A673 (cell line): ENCODE measurements at places on chromosomes 12 and 14. TPM values are rescaled to one million over a fixed set of nuclear protein-coding genes. Genes with fewer than 3 reads are reported as not detected.

GRCh38 chr14:105840266-105841021, 314.1 kb downstream of the TMEM121 start:
- DNase-seq = no peak

DNA sequence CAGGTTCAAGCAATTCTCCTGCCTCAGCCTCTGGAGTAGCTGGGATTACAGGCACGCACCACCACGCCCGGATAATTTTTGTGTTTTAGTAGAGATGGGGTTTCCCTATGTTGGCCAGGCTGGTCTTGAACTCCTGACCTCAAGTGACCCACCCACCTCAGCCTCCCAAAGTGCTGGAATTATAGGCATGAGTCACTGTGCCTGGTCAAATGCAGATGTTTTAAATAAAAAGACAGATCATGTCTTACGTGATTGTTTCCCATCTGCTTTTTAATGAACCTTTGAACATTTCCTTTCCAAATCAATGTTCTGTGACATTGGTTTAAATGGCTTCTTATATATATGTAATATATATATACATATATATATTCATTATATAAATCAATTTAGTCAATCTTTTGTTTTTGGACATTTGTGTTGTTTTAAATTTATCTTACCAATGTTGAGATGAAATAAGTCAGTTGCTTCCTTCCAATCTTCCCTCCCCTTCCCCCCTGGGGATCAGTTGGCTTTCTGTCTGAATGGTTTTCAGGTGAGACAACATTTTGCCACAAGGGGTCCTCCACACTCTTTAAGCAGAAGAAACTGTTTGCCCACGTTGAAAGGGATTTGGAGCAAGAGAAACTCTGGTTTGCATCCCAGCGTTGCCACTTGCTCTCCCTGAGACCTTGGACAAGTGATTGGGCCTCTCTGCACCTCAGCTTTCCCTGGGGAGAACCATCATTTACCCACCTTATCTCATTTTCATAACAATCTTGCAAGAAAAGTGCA, 47.6 kb upstream of the RBM19 start:
- peak; percentile 37 for DNase-seq

DNA sequence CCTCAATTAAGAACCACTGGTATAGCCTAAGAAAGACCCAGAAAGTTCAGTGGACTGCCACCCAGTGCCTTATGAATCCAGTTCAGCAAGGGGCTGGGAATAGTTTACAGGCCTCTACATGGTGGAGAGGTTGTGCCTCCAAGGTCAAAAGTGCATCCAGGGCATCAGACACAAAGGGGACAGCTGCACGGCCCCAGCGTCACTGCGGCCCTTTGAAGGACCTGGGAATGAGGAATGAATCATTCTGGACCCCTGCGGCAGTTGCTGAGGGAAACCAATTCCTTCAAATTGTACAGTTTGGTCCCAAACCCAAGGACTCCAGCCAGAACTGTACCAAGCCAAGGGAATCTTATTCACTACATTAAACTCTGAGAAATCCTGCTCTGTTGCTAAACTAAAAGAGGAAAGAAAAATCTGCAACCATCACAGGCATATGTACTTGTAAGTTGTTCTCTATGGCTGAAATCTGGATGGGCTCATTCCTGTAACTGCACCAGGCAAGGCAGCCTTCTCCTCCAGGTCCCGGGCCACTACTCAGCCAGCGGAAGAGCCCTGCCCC, 10.9 kb upstream of the NGB start:
- DNase-seq = no peak

DNA sequence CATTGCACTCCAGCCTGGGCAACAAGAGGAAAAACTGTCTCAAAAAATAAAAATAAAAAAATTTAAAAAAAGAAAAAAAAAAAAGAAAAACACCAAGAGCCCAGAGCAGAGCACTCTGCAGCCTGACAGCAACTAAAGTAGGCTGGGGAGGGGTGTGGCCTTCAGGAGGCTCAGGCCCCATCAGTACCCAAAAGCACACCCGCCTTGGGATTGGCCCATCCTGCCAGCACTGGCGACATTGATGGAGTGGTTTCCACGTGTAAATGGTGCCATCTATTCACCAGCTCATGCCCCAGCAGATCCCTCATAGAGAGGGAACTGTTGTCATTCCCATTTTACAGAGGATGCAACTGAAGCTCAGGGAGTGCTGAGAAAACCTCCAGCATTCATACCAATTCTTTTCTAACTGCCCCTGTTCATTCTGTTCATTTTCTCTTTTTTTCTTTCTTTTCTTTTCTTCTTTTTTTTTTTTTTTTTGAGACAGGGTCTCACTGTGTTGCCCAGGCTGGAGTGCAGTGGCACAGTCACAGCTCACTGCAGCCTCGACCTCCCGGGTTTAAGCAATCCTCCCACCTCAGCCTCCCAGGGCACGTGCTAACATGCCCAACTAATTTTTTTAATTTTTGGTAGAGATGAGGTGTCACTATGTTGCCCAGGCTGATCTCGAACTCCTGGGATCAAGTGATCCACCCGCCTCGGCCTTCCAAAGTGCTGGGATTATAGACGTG, 89.3 kb downstream of the IRF2BPL start:
- no peak for DNase-seq

DNA sequence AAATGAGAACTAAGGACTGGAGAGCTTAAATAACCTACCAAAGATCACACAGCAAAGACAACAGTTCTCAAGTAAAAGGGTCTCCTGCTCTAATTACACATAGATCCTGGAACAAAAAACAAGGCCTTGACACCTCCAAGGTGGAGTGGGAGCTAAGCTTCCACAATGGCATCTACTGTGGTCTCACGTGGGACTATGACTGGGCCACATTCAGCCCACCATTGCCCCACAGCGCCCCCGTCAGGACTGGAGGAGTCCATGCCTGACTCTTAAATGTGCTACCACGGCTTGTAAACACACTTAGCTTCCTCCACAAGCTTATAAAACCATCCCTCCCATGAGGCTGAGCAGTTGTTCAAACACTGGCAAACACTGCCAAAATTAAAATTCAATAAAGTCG, 88.5 kb downstream of the GCH1 start:
- peak; percentile 52 for DNase-seq

- DNase-seq = no peak
Observed at GRCh38 chr12:128611736-128612135, 212.0 kb downstream of the SLC15A4 start.

GRCh38 chr12:59651229-59651920, 55.5 kb downstream of the SLC16A7 start:
- no peak for DNase-seq

- DNase-seq = no peak
Observed at GRCh38 chr14:80906946-80907345, 34.6 kb downstream of the CEP128 start.

GRCh38 chr14:71947947-71948500, 15.8 kb downstream of the RGS6 start:
- DNase-seq = no peak

- DNase-seq = no peak
Observed at GRCh38 chr14:72256055-72256454, 323.8 kb downstream of the RGS6 start.

DNA sequence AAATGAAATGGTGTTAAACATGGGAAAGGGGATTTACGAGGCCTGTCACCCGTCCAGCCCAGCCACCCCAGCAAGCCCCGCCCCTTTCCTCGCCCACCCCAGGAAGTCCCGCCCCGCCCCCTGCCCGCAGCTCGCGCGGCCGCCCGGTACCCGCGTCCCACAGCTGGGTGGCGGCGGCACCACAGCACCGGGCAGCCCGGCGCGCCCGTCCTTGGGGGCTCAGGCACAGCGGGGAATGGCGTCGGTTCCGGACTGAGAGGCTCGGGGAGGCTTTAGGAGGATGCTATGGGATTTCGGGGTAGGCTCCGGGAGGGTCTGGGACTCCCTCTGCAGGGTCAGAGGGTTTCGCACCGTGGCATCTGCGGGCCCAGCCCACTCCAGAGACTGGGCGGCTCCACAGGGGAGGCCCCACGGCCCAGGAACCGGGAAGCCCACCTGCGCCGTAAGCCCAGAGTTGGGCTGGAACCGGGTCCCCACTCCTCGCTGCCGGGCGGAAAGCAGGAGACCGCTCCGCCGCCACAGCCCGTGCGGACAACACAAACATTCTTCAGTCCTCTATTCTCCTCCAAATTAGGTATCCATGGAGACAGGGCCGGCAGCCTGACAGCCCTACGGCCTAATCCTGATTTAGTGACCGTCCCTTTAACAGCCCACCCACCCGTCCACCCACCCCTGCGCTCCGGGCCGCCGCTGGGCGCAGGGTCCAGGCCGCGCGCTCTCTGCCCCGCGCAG, 1.4 kb downstream of the FIGNL2 start:
- DNase-seq = peak; percentile 44

DNA sequence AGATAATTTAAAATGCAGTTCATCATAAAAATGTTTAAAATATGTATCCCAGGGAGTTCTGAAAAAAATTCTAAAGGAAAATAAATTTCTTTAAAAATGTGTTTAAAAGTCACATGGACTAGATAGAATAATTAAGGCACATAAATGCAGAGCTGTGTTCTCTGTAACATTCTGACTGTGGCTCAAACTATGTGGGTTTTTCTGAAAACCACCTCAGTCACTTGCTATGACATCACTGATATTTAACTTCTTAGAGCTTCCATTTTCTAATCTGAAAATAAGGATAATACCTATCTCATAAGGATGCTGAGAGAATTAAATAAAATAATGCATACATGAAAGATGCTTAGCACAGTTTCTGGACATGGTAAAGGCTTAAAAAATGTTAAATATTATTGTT, 107.3 kb downstream of the SLC41A2 start:
- DNase-seq = no peak

GRCh38 chr12:56469007-56469930, 891 bp downstream of the SPRYD4 start:
- peak; percentile 15 for DNase-seq

DNA sequence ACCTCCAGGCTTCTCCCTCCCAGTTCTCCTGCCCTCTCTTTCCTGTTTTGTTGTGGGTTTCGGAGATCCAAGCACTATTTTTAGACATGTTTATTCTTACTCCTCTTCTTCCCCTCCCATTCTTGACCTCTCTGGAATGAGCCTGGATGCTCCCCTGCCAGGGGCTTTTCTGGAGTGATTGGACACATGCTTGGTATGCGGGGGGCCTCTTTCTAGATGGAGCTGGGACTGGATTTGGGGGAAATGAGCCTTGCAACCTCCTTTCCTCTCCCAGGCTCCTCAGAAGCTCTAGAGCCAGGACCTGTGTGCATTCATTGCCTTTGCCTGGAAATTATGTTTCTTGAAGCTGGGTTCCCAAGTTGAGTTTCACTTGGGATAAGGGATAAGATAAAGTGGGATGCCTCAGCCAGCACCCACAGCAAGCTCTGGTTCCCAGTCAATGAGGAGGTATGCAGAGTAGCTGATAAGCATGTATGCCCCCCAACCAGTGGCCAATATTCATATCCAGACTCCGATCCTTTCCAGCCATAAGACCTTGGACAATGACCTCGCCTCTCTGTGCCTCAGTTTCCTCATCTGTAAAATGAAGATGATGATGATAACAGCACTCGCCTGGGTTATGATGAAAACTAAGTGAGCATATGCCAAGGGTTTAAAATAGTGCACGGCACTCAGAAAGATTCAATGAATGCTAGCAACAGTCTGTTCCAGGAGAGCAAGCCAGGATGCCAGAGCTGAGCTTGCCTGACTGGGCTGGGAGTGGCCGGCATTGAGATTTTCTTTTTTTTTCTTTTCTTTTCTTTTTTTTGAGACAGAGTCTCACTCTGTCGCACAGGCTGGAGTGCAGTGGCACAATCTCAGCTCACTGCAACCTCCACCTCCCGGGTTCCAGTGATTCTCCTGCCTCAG, 97.8 kb downstream of the SCARB1 start:
- no peak for DNase-seq

DNA sequence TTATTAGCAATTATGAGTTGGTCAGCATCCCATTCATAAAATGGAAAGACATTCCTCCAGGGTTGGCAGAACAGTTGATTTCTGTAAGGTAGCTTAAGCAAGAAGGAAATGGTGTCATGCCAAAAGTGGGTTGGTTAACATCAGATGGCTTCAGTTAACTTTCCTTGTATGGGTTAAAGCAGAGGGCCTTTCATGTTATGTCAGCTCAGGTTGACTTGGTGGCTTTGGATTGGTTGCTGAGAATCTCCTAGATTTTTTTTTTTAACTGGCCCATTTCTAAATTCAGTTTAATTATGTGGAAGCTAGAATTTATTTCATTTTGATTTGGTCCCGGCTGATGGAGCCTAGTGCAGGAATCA, 87.8 kb downstream of the BBS10 start:
- no peak for DNase-seq

DNA sequence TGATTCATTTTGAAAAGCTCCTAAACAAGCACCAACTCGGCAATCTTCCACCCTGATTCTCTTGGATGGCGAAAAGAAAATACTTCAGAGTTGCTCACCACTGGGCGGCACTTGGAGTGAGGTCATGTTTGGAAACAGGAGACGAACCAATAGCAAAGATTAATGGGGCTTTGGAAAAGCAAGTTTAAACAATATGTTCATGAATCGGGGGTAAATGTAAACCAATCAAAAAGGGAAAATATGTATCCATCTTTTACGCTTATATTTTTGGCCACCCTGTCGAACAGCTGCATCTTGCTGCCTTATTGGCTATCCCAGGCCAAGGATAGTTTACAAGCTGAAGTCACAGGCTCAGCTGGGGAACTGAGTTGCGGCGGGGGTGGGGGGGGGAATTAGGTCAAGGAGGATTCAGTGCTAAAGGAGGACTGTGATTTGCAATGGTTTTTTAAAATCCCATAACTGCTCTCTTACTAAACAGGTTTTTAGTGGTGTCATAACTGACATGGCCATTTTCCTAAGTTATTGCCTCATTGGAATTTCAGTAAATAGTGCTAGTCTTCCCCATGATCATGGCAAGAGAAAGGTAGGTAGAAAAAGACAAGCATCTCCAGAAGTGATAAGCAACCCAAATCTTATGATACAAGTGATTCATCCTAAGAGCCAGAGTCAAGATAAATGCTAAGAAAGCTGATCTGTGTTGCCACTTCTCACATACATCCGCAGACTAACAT, 210.6 kb downstream of the PHLDA1 start:
- DNase-seq = no peak

- DNase-seq = no peak
Observed at GRCh38 chr12:76863837-76864236, 15.0 kb downstream of the CSRP2 start.

DNA sequence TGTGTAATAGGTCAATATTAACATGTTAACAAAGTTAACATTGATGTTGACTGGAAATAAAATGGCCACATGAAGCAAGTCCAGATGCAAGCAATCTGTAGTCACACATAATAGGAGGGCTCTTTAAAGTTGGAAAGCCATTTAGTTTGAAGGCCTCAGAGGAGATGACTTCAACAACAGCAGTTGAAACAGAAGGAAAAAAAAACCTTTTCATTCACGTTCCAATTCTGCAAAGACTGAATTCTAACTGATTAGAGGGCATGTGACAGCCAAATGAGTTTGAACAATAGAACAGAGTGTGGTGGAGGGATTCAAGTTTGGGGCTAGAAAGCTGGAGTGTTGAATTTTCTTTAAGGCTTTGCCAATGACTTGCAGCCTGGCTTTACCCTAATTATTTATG, 41.5 kb upstream of the DAAM1 start:
- no peak for DNase-seq

- DNase-seq = peak; percentile 6
Observed at GRCh38 chr12:81811061-81811777, 52.1 kb upstream of the PPFIA2 start.

The ANKS1B gene
- 0.99 and 1.1 TPM in 2 replicates for total RNA-seq

The ADCY4 gene
- 0.84 and 1.5 TPM in 2 replicates for total RNA-seq

The RERGL gene
- total RNA-seq = not detected in 2 replicates

The EGLN3 gene
- total RNA-seq = 2.0 and 2.4 TPM in 2 replicates

The DNAAF2 gene
- total RNA-seq = 12.4 and 13.7 TPM in 2 replicates

The B4GALNT1 gene
- 34.5 and 39.0 TPM in 2 replicates for total RNA-seq

The BCL2L14 gene
- total RNA-seq = not detected in 2 replicates

The IL23A gene
- not detected in 2 replicates for total RNA-seq

The CACNA2D4 gene
- total RNA-seq = 0.41 and 1.2 TPM in 2 replicates

The NKX2-1 gene
- not detected in 2 replicates for total RNA-seq

The GUCY2C gene
- total RNA-seq = not detected in 2 replicates

The MAX gene
- 75.1 and 81.2 TPM in 2 replicates for total RNA-seq

The CFAP251 gene
- 5.5 and 7.5 TPM in 2 replicates for total RNA-seq

The MEG3 gene
- total RNA-seq = 51.0 and 58.7 TPM in 2 replicates
